ENCODE measurements at places on chromosomes 1 and 21.
A peak's percentile ranks its signal among the peaks of the same experiment; 100 is the strongest.

DNA sequence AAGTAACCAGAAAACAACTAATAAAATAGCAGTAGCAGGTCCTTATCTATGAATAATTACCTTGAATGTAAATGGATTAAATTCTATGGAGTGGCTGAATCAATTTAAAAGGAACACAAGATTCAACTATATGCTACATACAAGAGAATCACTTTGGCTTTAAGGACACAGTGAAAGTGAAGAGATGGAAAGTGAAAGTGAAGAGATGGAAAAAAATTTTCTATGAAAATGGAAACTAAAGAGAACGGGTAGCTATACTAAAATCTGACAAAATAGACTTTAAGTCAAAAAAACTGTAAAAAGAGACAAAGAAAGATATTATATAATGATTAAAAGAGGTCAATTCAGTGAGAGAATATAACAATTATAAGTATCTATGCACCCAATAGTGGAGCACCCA is 54.7 kb downstream of the C1orf185 start:
- DNase-seq = no peak

DNA sequence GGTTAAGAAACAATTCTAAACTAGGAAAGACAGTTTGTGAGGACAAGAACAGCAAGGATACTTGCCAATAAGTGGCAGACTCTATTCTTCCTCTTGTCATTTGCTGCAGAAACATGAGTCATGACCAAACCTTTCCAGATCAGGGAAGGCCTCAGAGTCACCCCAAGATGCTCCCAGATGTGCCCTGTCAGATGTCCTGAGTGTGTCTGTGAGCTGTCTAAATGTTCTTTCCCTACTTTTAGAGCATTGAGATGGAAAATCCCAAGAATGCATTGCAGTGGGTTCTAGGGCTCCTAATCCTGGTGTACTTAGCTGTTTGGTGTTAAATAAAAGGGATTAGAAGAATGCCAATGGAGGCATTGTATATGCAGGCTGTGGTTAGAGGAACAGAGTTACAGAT is 57.5 kb upstream of the KIAA0040 start:
- no peak for DNase-seq

DNA sequence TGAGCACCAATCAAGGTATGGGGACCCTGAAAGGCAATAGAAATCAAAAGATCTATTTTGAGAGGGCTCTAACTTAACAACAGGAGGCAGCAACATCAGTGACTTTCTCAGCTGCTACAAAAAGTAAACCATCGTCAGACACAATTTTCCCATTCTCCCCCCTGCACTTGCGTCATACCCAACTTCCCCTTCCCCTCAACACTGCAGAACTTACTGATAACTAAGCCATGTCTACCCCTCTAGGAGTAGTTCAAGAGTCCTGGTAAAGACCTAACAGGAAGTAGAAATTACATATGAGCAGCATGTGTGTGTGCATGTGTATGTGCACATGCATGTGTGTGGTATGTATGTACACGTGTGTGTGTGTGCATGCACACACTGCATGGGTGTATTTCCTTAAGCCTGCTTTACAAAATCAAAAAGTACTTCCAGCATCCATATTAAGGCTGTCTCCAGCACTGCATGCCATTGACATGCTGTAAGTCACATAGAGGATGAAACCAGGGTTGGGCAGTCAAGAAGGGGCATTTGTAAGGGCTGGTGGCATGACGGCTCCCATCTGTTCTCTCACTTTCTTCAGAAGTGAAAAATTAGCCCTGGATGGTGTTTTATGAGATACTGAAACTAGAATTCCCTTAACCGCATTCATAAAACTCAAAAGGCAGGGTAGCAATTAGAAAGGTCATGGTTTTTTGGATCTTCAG is 460.1 kb upstream of the RUNX1 start:
- no peak for DNase-seq

GRCh38 chr21:42592156-42592820 is 61.1 kb upstream of the PDE9A start:
- DNase-seq = no peak

- no peak for DNase-seq
Measured at GRCh38 chr21:41054018-41054578, 113.9 kb upstream of the BACE2 start.

- DNase-seq = no peak
Measured at GRCh38 chr1:183776731-183777130, 28.2 kb upstream of the RGL1 start.

DNA sequence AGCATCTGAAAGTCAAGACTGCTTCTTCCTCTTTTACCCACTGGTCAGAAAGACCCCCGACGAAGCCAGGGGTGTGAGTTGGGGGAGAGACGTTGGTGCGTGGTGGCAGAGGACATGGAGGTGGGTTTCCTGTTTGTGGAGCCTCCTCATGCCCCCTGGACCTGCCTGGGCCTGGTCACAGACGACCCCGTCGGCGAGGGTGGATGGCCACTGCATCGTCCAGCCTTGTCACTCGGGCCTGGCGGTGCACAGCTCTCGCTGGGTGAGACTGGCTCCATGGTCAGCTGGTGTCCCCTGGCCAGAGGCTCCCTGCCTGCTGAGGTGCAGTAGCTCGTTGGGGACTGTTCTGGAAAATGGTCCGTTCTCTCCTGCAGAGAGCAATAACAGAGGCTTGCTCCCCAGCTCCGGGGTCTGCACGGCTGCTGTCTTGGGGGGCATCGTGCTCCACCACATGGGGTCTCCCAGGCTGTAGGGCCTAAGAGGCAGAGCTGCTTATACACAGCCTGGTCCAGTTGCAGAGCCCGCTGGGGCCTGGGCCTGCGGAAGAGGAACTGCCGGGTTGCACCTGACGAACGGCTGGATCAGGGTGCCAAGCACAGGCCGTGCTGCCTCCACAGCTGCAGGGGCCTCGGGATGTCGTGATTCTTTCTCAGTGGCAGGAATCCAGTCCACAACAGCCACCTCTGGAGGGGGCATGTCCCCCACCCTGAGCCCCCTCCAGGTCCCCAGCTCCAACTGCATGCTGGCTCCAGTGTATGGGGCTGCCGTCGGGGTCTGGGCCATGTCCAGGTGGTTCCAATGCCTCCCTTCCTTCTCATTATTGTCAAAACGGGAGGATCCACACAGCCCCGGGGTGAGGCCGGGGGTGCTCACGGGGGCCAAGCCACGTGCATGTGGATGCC is 18.0 kb upstream of the ACTRT2 start:
- no peak for DNase-seq

DNA sequence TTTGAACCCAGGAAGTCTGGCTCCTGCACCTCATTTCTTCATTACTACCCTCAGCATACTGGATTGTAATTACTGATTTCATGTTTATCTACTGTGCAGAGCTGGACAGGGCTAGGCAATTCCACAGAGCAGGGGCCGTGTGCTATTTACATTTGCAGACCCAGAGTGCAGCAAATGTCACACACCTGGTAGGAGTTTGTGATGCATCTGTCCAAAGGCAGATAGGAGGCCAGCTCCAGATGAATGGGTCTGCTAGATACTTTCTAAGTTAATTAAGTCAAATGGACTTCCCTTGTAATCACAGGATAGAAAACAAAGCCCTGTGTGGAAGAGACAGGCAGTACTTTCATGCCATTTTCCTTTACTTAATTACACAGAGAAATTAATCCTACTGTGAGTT is 46.2 kb downstream of the PGBD5 start:
- no peak for DNase-seq

DNA sequence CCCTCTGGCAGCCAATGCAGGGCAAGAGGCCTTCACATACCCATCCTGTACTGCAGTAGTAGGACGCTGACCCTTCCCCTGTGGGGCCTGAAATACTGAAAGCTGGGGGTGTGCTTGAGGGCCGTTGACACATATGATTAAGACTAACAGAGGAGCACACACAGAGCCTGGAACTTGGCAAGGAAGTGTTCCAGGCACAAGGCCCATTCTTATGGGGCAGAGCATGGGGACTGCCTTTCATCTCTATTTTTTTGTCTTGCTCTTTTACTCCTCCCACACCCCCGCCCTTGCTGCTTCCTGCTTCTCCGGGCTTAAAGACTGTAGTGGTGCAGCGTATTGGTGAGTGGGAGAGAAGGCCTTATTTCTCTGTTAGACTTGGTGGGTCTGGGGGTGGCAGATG is 137.4 kb downstream of the BACH1 start:
- peak; percentile 14 for DNase-seq

- no peak for DNase-seq
Measured at GRCh38 chr1:58818075-58818474, 34.2 kb upstream of the JUN start.

GRCh38 chr1:113976609-113977278 is 2.5 kb upstream of the OLFML3 start:
- no peak for DNase-seq

DNA sequence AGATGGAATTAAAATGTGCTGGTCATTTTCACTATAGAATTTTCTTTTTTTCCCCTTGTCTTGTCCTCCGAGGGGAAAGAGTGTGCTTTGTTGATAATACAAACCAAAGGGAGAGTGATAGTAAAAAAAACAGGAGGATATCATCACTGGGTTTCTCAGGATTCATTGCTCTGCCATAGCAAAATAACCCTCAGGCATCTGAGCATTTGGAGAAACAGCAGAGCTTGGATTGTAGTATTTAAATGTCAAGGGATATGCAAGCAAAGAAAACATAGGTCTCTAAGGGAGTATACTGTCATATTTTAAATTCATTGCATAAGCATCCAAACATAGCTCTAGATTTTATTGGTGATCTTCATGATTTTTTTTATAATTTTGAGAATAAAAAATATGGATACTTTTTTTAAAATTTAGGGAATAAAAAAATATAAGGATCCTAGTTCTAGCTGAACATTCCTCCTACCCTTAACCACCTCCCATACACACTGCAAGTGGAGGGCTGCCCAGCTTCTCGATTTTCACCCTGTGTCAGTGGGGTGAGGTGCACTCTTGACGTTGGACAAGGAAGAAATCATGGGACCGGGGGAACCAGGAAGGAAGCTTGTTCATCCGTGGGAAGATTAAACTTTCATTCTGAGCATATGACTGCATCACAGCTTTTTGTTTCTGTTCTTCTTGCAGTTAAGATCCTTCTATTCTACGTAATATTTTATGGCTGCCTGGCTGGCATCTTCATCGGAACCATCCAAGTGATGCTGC is 4.4 kb downstream of the ATP1B1 start:
- DNase-seq = no peak

- DNase-seq = no peak
Measured at GRCh38 chr1:38061883-38062328, 15.3 kb upstream of the POU3F1 start.

DNA sequence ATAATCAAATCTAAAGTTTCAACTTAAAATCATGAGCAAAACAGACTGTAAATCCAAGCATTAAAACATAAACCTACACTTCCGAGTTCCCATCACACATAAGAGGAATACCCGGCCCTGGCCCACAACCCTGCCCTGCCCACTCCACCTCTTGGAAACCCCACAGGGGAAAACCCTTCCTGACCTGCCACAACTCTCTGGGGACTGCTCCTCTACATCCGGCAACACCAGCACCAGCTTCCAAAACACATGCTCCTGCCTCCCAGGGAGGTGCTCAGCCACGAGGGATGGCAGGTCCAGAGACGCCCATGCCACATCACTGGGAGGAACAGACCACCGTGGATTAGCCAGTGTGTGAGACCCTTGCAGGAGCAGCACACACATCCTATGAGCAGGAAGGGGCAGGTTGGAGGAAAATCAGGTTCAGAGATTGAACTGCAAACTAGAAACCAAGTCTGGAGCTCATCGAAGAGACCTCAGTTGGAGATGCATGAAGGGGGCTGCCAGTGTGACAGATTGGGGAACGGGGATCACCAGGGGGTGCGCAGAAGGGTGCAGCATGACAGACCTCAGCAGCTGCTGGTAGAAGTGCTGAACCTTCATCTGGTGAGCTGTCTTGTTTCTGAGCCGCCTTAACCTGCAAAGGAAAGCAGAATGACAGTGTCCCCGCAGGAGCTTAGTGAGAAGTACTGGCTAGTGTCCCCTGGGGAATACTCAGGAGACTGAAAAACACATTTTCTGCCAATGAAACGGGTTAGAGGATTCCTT is 25.8 kb upstream of the LSS start:
- DNase-seq = no peak

DNA sequence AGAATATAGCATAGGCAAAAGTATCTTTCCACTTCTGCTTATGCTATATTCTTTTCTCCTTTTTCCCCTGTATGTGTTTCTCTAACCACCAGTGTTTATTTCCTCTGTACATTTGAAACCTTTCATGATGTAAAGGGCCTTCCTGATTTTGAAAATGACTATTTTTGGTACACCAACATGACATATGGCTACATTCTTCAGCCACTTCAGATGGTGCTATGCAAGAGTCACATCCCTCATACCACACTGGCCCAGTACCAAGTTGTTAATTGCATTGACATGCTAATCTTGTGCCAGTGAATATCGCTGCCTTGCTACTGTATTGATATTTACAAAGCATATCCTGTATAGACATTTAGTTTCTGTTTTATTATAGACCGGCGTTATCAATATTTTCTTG is 408.7 kb downstream of the NCAM2 start:
- DNase-seq = no peak
